ENCODE measurements at places on chromosomes 11 and 22.

GRCh38 chr11:60592601-60593000 is 77.4 kb downstream of the MS4A13 start:
- DNase-seq, result no peak

- peak; percentile 67 for DNase-seq
These were observed 119.9 kb upstream of the RASSF10 start for GRCh38 chr11:12889243-12889642.

GRCh38 chr11:7672960-7673723 is at the start of gene CYB5R2:
Gene CYB5R2 (minus strand): TSS chr11:7673500. CDS start chr11:7672825, 675 bp downstream.
- no peak for DNase-seq

DNA sequence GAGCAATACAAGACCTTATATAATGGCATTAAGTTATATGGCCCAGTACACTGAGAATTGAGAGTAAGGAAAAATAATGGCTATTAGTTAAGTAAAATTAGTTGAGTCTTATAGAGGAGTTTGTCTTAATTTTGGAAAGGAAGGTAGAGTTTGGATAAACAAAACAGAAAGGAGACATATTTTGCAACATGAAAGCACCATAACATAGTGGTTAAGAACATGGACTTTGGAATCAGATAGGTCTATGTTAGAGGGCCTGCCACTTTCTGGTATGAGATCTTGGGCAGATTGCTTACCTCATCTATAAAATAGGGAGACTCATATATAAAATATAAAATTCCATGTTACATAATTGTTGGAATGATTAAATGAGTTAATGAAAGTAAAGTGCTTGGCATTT is 68.9 kb downstream of the CSTPP1 start:
- no peak for DNase-seq
